ENCODE measurements at places on chromosomes 7 and 10.

DNA sequence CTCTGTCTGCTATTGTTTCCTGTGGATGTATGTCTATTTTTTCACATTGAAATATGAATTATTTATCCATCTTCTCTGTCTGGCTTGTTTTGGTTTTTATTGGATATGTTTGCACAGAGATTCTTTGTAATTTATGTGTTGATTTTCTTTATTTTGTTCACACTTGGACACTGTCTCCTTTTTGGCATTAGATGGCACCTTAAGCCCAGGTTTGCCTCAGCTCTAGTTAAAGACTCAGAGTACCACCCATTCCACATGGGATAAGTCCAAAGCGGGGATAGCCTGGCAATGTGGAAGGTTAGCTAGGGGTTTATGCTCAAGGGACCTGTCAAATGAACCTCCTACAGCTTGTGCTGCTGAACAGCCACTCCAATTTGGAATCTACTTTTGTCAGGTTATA, 14.1 kb downstream of the FEZF1 start:
- DNase-seq, result no peak

DNA sequence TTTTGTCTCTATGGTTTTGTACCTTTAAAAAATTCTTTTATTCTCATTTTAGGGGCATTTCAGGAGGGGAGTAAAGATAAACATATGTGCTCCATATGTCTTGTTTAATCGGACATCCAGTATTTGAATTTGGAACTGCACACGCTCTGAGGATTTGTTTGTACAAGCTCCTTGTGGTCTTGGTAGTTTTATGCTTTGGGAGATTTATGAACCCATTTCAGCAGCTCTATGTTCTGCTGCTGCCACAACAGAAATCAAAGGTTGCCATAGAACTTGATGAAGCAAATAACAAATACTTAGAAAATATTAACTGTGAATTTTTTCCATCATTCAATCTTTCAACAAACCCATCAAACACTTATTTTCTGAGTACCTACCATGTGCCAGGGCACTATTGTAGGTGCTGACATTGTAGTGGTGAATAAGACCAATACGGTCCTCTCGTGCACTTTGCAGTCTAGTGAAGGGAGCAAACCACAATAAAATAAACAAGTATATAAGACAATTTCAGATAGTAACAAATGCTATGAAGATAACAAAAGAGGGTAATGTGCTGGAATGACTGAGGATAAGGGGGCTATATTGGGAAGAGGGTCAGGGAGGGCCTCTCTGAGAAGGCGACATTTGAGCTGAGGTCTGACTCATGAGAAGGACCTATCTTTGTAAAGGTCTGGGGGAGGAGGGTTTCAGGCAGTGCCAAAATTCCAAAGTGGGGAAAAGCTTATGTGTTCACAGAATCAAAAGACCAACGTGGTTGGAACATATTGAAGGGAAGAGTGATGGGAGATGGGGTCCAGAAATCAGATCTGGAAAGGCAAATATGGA, 30.4 kb downstream of the MYPN start:
- DNase-seq, result no peak

- no peak for DNase-seq
Observed at GRCh38 chr10:75611172-75611992, 180.0 kb downstream of the LRMDA start.

GRCh38 chr7:29442146-29442545, 121.5 kb upstream of the PRR15 start:
- DNase-seq, result peak; percentile 42

- peak; percentile 65 for DNase-seq
Observed at GRCh38 chr7:21256310-21256877, 171.5 kb upstream of the SP4 start.

DNA sequence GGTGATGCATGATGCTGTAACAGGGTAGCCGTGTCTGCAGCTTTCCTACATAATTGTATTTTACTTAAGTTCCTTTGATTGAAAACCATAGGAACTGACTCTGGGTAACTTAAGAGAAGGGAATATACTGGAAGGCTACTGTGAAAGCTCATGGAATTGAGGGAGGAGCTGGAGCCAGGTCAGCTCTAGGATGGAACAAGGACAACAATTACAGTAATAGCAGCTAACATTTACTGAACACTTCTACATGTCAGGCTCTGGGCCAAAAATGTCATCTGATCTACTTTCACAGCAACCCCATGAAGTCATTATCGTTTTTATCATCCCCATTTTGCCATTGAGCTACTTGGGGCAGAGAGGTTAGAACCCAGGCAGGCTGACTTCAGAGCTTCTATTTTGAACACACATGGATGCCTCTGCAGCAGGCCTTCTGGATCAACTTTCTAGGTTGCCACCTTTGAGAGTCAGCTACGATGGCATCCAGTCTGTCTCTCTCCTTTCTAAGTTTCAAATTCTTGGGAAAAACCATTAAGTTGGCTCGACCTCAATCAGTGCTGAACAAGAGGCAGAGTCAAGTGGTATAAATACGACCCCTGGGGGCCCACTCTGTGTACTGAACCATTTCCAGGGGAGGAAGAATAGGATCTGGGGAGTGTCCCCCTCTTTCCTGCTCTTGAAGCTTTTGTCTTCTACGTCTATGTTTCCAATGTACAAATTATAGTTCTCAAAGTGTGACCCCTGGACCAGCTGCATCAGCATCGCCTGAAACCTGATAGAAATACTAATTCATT, 272.3 kb upstream of the PLPP4 start:
- DNase-seq, result peak; percentile 35
